ENCODE measurements at places on chromosomes 13 and 19. TPM values are rescaled to one million over a fixed set of nuclear protein-coding genes. Genes with fewer than 3 reads are reported as not detected.

- no peaks in the 10 kb centered on the region for H3K4me1 ChIP-seq
- DNase-seq = no peak
- H3K4me3 ChIP-seq = no peak overlapping the region
- H3K27ac ChIP-seq = no peak overlapping the region
- no peaks in the 10 kb centered on the region for H3K27me3 ChIP-seq
- H3K36me3 ChIP-seq = no peaks in the 10 kb centered on the region
Measured at GRCh38 chr13:38667526-38668109, 19.3 kb upstream of the FREM2 start.

DNA sequence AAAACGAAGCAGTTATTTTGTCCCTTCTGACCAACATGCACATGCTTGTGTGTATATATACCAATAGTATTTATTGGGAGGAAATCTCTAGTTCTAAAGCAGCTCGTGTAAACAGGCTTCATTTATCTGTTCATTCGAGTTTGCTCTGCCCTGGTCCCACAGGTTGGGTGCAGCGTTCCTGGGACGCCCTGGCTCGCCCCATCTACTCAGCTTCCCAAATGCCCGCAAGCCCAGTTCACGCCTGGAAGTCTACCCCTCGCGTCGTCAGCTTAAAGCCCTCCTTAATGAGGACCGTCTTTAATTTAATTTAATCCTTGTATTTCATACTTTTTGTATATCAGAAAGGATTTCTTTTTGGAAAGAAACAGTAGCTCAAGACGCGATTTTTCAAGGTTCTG is 604 bp downstream of the THSD1 start:
- no peak for DNase-seq
- H3K4me3 ChIP-seq = peak overlapping the region; percentile 62
- H3K4me1 ChIP-seq = peaks cover 20% of the 10 kb centered on the region
- peaks cover 25% of the 10 kb centered on the region for H3K27me3 ChIP-seq

Gene ZNF223
- 0.50 TPM for total RNA-seq

Gene NPAS1
- total RNA-seq = 0.48 TPM

GRCh38 chr13:106468744-106469590 is 66.5 kb downstream of the EFNB2 start:
- H3K4me3 ChIP-seq = no peak overlapping the region
- no peaks in the 10 kb centered on the region for H3K4me1 ChIP-seq
- no peak overlapping the region for H3K27ac ChIP-seq
- H3K27me3 ChIP-seq = no peaks in the 10 kb centered on the region

Gene ZNF44
- total RNA-seq = 14.9 TPM

DNA sequence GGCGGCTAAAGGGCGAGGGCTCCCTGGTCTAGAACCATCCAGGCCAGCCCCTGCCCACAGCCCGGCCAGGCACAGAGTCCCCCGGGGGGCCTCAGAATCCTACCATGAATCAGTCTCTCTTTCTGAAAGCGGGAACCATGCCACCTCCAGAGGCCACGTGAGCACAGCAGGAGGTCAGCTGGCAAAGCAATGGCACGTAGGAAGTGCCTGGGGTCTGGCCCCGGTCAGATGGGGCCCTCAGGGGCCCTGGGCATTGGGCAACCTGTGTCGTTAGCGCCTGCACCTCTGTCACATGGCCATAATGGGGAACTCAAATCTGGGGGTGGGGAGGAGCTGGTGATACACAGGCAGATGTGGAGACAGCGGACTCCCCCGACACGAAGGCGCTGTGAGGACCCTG is 8.8 kb downstream of the MFSD12 start:
- no peak for DNase-seq
- H3K4me3 ChIP-seq = no peak overlapping the region
- H3K36me3 ChIP-seq = peaks cover 6% of the 10 kb centered on the region
- H3K4me1 ChIP-seq = peaks cover 16% of the 10 kb centered on the region
- H3K27ac ChIP-seq = no peak overlapping the region
- no peaks in the 10 kb centered on the region for H3K27me3 ChIP-seq

DNA sequence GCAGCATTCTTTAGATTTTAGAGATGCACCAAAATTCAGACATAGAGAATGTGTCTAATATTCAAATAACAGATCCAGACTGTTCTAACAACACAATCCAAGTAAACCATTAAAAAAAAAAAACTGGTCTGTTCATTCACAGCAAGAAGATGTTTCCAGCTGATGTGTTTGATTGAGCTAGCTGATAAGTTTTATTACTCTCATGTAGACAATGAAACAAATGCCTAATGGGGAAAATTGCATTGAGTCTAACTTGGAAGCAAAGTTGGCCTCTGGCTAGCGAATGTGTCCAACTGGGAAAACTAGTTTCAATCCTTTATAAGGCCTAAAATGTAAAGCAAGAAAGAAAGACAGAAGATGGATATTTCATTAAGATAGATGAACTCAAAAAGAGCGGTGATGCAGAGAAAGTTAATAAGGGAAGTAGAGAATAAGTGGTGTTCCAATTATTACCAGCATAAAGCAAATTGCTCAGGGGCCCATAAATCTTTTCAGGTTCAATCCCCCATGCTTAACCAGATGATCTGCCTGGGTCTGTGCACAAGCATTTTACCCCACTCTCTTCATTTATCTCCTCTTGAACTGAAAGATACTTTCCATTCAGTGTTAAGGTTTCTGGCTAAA is 54.2 kb downstream of the PCDH9 start:
- no peaks in the 10 kb centered on the region for H3K4me1 ChIP-seq
- H3K27me3 ChIP-seq = no peaks in the 10 kb centered on the region
- no peak for DNase-seq

DNA sequence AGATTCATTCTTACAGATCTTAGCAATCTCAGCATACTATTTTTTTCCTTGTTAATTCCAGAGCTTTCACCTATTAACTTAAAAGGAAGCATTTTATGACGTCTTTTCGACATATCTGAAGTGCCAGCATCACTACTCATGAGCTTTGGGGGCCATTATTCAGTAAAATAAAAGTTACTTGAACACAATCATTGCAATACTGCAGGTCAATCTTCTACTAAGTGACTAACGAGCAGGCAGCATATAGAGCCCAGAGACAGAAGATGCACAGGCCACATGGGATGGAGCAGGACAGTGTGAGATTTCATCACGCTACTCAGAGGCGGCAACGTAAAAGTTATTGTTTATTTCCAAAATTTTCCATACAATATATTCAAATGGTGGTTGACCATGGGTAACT is 382.6 kb downstream of the PCDH9 start:
- H3K27me3 ChIP-seq = no peaks in the 10 kb centered on the region
- no peak for DNase-seq
- H3K27ac ChIP-seq = no peak overlapping the region
- H3K36me3 ChIP-seq = no peaks in the 10 kb centered on the region

Gene RXFP2
- not detected for total RNA-seq

Gene CRLF1
- not detected for total RNA-seq

DNA sequence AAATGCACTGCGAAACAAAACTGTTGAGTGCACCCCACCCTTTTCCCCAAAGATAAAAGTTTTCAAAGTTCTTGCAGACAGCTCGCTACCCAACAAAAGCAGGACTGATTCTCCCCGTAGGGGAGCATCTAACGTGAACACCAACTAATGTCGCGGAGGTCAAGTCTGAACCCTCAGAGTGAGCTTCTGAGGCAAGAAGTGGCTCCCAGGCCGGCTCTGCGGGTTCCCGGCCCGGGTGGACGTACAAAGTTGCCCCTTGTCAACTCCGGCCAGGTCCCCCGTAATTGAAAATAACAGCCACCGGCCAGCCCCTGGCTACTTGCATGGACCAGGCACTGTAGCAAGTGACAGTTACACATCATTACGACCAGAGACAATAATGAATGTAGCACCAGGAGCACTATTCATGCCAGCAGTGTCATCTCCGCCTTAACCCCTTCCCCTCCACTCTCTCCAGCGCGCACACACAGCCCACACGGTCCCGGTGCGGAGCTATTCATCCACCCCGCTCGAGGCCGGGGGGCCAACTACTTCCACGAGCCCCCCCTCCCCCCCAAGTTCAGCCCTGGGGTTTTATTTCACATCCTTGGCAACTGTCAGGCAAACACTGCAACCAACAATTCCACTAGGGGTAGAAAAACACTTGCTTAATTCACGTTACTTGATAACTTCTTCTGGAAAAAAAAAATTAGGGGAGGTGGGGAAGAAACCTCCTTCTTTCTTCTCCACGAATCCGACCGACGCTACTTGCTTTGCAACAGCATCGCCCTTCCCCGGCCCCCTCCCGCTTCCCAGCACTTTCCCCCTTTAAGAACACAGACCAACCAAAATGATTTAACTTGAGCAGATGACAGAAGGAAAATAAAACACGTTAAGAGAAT is 1.2 kb downstream of the KLF12 start:
- peak; percentile 54 for DNase-seq
- H3K36me3 ChIP-seq = peaks cover 11% of the 10 kb centered on the region
- H3K4me3 ChIP-seq = peak overlapping the region; percentile 97
- peaks cover 42% of the 10 kb centered on the region for H3K4me1 ChIP-seq

DNA sequence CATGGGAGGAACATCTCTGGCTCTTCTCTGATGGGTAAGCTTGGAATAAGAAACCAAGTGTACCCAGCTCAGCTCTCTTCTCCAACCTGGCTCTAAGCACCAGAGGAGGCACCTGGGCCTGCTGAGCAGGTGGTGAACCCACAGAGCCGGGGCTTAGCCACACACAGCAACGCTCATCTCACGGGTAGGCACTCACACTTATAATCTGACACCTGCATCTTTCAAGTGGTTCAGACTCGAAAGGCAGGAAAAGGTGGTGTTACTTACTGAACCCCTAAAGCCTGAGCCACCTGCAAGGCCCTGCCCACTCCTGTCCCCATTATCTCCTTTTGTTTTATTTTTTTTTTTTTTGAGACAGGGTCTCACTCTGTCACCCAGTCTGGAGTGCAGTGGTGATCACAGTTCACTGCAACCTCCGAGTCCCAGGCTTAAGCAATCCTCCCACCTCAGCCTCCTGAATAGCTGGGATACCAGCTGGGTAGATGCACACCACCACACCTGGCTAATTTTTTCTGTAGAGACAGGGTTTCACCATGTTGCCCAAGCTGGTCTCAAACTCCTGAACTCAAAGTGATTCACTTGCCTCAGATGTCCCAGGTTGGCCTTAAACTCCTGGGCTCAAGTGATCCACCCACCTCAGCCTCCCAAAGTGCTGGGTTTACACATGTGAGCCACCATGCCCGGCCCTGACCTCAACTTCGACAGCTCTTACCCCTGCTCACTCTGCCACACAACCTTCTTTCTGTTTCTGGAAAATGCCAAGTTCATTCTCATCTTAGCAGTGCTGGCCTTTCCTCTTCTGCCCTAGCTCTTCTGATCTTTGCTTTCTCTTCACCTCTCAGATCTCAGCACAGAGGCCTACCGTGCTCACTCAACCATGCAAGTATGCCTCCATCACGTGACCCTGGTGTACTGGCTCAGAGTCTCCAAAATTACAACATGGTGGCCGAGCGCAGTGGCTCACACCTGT is 9.7 kb downstream of the FBXL12 start:
- peaks cover 3% of the 10 kb centered on the region for H3K4me1 ChIP-seq
- H3K27ac ChIP-seq = no peak overlapping the region
- H3K27me3 ChIP-seq = no peaks in the 10 kb centered on the region
- DNase-seq = no peak
- H3K4me3 ChIP-seq = no peak overlapping the region

- no peak within 1 kb of the TSS for H3K27ac ChIP-seq
- H3K4me3 ChIP-seq = no peak within 1 kb of the TSS
- peaks cover 6% of the 10 kb centered on the region for H3K4me1 ChIP-seq
Measured at GRCh38 chr13:101452519-101453485, at the start of gene ITGBL1. Gene ITGBL1 (plus strand): TSS chr13:101452675. CDS start chr13:101452834, 159 bp downstream.

DNA sequence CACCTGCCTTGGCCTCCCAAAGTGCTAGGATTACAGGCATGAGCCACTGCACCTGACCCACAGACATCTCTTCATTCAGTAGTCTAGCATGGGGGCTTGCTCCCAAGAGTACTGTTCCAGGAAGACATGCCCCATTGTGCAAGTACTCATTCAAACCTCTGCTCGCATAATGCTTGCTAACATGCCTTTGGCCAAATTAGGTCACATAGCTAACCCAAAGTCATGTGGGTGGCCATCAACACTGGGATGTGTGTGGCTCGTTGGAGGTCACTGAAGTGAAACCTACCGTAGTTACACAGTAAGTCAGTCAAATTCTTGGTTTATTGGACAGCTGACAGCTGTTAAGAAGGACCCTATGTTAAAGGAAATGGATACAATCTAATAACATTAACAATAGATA is 20.3 kb downstream of the RFXAP start:
- H3K36me3 ChIP-seq = peaks cover 10% of the 10 kb centered on the region
- H3K4me1 ChIP-seq = peaks cover 8% of the 10 kb centered on the region
- no peak overlapping the region for H3K27ac ChIP-seq
- no peak for DNase-seq

GRCh38 chr19:6047741-6048251 is 62.5 kb downstream of the RFX2 start:
- no peaks in the 10 kb centered on the region for H3K36me3 ChIP-seq
- DNase-seq = no peak
- peaks cover 2% of the 10 kb centered on the region for H3K27me3 ChIP-seq
- H3K27ac ChIP-seq = no peak overlapping the region
- no peak overlapping the region for H3K4me3 ChIP-seq
- H3K4me1 ChIP-seq = peaks cover 4% of the 10 kb centered on the region

DNA sequence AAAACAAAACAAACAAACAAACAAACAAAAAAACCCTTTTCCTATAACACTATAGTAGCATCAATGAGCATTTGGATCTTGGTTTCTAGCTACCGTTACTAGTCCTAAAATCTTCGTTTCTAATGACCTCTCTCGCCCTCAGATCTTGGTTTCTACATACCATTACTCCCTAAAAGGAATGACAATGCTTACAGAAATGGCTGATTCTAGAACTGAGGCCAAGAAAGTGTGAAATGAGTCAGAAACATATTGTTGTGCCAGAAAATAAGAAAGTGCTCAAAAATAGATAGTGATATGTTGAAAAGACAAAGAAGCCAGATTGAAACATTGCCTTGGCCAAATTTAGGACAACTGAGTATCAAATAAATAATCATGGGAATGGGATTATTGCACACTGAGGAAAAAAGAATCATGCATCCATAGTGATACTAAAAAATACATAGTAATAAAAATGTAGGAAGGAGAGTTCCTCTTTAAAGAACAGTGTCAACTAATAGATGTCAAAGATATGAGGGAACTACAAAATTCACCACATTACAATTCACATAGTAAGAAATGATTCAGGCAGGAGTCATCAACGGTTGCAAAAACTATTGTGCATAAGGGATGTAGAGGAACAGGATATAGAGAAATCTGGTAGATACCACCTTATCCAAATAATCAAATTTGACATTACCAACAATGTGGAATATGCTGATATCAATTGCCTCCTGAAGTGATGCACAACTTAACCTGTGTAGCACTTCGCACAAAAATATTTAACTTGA is 386.6 kb downstream of the DIAPH3 start:
- no peak overlapping the region for H3K27ac ChIP-seq
- no peaks in the 10 kb centered on the region for H3K36me3 ChIP-seq
- H3K4me3 ChIP-seq = no peak overlapping the region
- no peak for DNase-seq

Gene POSTN
- total RNA-seq = not detected

Gene CNN1
- total RNA-seq = not detected

DNA sequence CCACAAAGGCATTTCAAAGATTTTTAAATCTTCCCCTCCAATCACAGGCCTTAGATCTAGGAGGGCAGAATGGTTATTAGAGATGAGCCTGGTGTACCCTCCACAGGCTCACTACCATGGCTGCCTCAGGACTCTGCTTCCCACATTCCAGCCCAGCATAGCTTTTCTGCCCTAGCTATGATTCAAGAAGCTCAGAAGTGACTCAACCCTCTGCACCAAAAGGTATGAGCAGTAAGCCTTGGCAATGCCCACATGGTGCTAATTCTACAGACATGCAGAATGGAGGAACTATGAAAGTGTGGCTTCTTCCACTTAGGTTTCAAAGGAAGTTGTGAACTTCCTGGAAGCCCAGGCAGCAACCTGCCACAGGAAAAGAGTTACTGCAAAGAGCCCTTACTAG is 786.2 kb downstream of the SLITRK6 start:
- no peak for DNase-seq
- H3K36me3 ChIP-seq = no peaks in the 10 kb centered on the region
- no peak overlapping the region for H3K27ac ChIP-seq
- H3K4me3 ChIP-seq = no peak overlapping the region

Gene CCDC194
- total RNA-seq = 7.0 TPM
